ENCODE measurements at places on chromosomes 2 and 18. TPM values are rescaled to one million over a fixed set of nuclear protein-coding genes. Genes with fewer than 3 reads are reported as not detected.

DNA sequence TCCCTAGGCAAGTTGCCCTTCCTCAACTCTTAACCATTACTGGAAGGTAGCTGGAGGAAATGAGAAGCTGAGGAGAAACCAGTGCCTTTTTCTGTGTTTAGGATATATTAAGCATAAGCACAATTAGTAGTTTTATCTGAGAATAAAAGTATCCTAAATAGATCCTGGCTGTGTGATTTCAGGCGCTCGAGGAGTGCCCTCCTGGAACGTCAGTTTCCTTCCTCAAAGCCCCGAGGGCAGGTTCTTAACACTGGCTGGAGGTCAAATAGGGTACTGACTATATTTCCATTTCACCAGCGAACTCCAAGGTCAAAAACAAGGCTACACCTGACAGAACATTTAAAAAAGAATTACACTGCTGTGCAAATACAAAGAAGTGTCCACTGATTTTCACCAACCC lies 1.5 kb upstream of the STON1 start:
- no peak for DNase-seq

The DNAH7 gene
- total RNA-seq, result 0.44 TPM

GRCh38 chr2:7599462-7600258 lies 682.4 kb downstream of the RNF144A start:
- no peak for DNase-seq

DNA sequence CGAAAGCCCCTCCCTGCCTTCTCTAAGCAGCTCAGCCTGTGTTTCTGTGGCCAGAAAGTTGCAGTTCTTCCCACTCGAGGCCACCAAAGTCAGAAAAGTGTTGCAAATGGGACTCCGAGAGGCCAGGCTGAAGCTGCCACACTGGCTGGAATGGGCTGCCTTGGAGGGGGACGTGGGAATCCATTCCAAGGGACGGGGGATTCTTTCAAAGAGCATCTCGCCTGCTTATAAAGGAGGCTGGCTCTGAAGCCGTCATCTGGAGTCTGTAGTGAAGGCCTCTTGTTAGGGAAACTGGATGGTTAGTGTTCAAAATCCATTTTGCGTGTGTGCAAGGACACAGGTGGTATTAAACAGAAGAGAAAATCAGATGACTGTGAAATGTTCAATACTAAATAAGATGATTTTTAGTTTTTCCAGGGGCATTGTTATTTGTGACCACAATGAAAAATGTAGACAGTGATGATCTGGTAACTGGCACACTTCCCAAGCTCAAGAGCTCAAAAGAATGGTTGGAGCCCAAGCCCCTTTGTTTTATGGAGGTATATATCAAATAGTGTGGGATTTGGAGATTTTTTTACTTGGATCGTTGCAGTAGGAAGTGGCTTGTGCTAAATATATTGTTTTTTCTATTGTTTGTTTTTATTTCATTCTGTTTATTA lies 782 bp downstream of the FAM228B start:
- no peak for DNase-seq

GRCh38 chr2:16271231-16271896 lies 331.0 kb downstream of the MYCN start:
- DNase-seq, result no peak

GRCh38 chr2:241804326-241805229 lies 4.4 kb upstream of the NEU4 start:
- peak; percentile 30 for DNase-seq

- no peak for DNase-seq
Observed at GRCh38 chr18:45997700-45998151, 30.6 kb upstream of the EPG5 start.

The METTL4 gene
- total RNA-seq, result 5.5 TPM

The APOB gene
- 25.1 TPM for total RNA-seq

- no peak for DNase-seq
Observed at GRCh38 chr2:132733094-132733493, 63.1 kb upstream of the LYPD1 start.

DNA sequence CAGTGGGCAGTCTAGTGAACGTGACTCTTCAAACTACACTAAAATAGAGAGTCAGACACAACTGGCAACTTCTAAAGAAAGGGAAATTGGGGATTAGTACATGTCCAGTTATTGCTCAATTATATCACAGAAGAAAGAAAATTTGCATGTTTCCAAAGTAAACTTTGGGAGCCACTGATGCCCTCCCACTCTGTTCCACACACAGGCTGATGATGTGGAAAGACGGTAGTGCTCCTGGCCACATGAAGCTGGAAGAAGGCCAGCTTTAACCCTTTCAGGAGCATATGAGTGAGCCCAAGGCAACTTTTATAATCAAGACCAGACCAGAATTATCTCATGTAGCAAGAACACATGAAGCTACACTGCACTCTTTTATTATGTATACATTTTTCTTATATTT lies 141.0 kb downstream of the NR4A2 start:
- DNase-seq, result no peak

The CFAP65 gene
- not detected for total RNA-seq

The RNU2-63P gene
- 2.4 TPM for total RNA-seq

The UPP2 gene
- not detected for total RNA-seq

The RANBP2 gene
- 51.4 TPM for total RNA-seq
